ENCODE measurements at places on chromosomes 5 and 9.

DNA sequence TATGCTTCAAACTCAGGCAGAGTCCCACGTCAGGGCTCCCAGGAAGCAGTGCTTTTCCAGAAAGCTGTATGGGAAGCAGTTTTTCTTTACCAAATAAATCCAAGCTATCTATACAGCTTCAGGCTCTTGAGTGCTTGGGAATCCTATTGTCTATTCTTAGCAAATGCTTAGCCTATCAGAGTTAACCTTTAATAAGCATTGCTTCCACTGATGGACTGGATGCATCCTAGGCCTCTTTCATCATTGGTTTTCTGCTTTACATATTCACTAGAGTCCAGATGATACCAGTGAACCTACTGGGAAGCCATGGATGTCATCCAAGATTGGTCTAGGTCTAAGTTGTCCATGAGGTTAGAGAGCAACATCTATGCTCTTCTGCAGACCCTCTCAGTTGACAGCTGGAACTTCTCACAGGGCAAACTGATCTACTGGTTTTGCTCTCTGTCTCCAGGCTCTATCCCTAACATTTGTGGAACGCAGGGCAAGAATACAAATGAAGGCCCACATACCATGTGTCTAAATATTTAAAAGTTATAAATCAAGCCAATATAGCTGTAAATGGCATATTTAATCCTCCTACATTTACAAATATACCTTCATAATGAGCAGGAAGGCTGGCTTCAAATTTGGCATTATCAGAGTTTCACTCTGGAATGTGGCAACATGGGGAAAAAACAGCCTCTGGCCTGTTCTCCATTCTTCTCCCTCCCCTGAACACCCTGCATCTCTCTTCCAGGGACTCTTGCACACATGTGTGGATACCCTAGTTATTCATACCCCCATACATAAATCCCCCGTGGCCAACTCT is 49.8 kb upstream of the PLPP1 start:
- no peak for DNase-seq

DNA sequence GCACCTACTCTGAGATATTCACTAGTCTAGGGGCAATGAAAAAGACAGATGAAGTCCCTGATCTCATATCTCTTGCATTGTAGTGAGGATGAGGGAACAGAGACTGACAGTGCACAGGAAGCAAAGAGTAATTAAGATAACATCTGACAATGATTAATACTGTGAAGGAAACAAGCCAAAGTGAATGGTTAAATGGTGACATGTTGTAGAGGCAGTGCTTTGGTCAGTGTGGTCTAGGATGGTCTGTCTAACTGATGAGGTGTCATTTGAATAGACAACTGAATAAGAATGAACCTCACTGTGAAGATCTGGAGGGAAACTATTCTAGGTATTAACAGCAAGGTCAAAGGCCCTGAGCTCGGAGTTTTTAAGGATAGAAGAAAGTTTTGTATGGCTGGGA is 333.3 kb upstream of the GRIA1 start:
- peak; percentile 83 for DNase-seq

GRCh38 chr9:119050281-119050680 is 319.0 kb downstream of the BRINP1 start:
- peak; percentile 13 for DNase-seq

DNA sequence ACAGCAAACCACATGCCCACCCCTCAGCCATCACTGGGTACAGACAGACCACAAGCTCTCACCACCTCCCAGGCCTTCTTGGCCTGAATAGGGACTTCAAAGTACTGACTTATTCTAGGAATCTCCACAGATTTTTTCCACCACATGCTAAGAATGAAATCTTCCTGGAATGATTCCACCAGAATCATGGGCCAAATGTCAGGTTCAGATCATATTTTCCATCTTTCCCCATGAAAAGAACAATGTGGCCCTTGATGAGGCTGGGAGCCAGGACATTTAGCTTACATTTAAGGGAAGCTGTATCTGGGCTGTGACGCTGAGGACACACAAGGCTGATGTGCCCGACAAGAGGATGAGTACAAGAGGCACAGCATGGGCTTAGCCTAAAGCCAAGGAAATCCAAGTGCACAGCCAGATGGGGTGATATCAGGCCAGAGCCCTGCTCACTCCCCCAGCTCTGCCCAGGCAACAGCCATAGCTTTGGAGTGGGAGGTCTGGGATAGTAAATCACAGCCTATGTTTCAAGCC is 28.1 kb downstream of the ACSL6 start:
- DNase-seq = no peak

DNA sequence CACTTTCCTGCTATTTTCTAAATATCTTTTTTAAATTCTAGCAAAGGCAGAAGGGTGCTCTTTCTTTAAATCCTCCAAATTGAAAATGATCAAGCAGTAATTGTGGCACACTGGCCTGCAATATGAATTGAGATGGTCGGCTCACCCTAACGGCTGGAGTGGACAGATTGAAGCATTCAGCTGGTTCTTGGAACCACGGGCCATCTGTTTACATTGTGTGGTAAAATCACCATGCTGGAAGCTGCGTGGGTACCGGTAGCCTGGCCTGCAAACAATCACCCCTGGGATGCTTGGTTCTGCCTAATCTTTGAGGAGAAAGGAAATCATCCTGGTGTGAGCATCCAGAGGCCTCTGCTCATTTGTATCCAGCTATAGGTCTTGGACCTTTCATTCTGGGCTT is 289.3 kb downstream of the ZNF608 start:
- DNase-seq = no peak

- no peak for DNase-seq
Observed at GRCh38 chr9:93041108-93041802, 17.2 kb upstream of the SUSD3 start.

Measured in M059J (cell line).